Hepatocyte (in vitro differentiated cells): ENCODE measurements at places on chromosomes 6 and 20. TPM values are rescaled to one million over a fixed set of nuclear protein-coding genes. Genes with fewer than 3 reads are reported as not detected.

The GGTLC1 gene
- not detected in 2 replicates for total RNA-seq

The FAM209B gene
- not detected in 2 replicates for total RNA-seq

The BAK1 gene
- 18.6 and 24.0 TPM in 2 replicates for total RNA-seq

- no peak for DNase-seq
These were observed 861.2 kb upstream of the EYS start for GRCh38 chr6:66568271-66568670.

DNA sequence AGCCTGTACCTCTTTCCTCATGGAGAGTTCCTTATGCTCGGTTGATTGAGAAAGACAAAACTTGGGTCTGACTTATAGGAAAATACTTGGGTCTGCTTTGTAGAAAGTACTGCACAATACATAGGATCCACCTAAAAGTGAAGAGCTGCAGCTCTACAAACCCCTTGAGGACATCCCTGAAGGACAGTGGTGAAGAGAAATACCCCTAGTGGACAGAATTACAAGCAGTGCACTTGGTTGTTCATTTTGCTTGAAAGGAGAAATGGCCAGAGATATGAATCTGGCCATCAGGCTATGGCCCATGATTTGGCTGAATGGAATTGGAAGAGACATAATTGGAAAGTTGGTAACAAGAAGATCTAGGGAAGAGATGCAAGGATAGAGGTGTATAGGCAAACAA is 8.3 kb downstream of the CD24 start:
- DNase-seq: no peak
